ENCODE measurements at places on chromosomes 16 and 17. TPM values are rescaled to one million over a fixed set of nuclear protein-coding genes. Genes with fewer than 3 reads are reported as not detected.
A peak's percentile ranks its signal among the peaks of the same experiment; 100 is the strongest.

DNA sequence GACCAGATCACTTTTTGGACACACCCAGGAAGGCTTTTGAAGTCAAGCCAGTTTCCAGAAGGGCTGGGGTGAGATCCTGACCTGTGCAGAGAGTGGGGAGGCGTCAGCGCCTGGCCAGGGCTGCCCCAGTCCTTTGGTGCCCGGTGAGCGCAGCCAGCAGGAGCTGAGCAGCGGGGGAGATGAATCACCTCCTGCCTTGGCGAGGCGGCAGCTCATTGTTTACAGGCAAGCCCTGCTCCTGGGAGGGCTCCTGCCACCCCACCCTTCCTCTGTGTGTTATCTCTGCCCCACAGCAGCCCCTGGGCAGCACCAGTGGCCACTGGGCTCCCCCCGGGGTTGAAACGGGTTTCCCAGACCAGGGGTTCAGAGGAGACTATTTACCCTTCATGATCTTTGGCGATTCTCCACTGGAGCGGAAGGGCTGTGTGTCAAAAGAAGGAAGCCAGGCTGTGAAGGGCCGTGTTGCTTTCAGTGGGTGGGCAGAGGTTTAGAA lies 14.1 kb upstream of the ITGB4 start:
- H3K4me1 ChIP-seq: no peaks in the 10 kb centered on the region
- H3K27ac ChIP-seq: no peak overlapping the region
- peaks cover 14% of the 10 kb centered on the region for H3K36me3 ChIP-seq
- DNase-seq: no peak
- peaks cover 1% of the 10 kb centered on the region for H3K27me3 ChIP-seq

Gene MT1A
- not detected for total RNA-seq

DNA sequence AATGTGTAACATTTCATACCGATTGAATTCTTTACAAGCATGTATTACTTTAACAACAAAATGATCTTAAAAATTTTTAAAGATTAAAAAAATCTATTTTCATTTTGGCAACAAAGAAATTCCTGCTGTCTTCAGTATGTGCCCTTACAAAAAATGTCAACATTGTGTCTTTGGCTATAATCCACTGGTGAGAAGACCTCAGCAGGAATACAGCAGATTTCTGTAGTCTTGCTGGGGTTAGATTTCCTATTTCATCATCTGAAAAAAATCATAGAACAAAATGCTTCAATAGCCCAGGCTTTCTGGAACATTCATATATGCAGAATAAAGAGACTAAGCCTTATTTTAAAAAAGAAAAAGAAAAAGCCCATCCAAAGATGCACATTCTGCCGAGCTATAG lies 129.1 kb upstream of the CA10 start:
- no peaks in the 10 kb centered on the region for H3K4me1 ChIP-seq
- no peak for DNase-seq
- no peak overlapping the region for H3K27ac ChIP-seq

DNA sequence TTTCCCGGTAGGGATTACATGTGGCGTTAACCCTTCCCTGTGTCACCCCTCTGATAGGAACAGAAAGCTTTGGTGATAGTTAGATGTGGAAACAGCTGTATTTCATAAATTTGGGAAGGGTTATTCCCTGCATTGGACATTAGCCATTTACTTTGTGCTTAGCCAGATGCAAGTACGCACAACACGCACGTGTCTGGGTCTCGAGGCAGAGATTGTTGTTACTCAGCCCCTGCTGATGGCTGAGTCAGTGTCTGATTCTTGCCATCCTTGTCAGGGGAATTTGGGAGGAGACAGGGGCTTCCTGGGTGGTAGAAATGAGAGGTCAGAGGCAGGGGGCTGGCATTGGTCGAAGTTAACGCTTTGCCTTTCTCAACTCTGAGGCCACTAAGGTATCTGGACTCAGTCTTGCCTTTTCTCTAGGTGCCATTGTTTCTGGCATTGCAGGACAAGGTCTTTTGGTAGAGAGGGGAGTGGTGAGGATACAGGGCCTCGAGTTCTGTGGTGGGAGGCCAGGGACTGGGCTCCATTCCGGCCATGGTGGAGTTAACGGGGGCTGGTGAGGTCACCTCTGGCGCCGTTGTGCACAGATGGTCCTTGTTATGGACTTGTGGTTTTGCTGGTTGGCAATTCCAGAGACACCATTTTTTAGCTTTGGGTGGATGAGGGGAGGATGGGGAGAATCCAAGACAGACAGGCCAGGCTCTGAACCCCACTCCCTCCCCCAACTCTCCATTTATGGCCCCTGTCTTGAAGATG lies 8.2 kb downstream of the MMP2 start:
- no peak for DNase-seq
- H3K36me3 ChIP-seq: peaks cover 28% of the 10 kb centered on the region
- H3K4me3 ChIP-seq: no peak overlapping the region
- no peak overlapping the region for H3K27ac ChIP-seq

DNA sequence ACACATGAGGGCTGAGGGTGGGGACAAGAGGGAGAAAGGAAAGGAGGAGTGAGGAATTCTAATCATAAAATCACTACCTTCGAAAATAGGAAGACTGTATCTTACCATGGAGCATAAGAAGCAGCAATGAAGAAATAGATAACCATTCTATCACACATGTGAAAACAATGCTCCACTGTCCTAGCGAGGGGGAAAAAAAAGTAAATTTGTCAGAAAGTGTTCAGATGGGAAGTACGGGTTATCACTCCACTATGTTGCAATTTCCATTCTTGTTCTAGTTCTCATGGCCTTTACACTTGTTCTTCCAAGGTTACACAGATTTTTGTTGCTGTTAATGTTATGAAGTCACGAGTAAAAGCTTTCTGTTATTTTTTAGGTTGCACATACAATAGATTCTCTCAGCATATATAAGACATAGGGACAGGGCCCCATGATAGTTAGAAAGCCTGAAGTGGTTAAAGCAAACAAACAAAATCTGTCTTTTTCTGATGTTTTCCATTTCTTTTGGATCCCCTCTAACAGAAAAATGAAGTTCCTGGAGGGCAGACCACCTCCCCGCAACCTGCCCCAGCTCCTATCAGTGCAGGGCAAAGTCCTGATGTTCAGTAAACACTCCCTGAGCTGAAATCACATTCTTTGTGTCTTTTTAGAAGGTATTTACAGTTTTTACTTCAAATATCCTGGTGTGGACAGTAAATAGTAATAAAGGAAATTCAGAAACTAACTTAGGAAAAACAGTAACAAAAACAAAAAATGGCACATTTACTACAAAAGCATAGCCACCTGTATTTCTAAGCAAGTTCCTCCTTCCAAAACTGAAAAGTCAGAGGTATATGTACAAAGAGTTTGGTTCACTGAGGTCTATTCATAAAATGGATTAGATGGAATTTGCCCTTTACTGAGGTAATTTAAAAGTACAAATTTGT lies 13.7 kb downstream of the MMD start:
- no peak overlapping the region for H3K4me3 ChIP-seq
- H3K4me1 ChIP-seq: no peaks in the 10 kb centered on the region
- H3K27ac ChIP-seq: no peak overlapping the region
- H3K36me3 ChIP-seq: peaks cover 37% of the 10 kb centered on the region
- DNase-seq: no peak
- H3K27me3 ChIP-seq: no peaks in the 10 kb centered on the region

Gene MFAP4
- 2.6 TPM for total RNA-seq

GRCh38 chr17:31148205-31148604 lies 53.4 kb downstream of the NF1 start:
- H3K4me1 ChIP-seq: peaks cover 13% of the 10 kb centered on the region
- H3K4me3 ChIP-seq: no peak overlapping the region
- no peak overlapping the region for H3K27ac ChIP-seq
- no peak for DNase-seq

- peaks cover 62% of the 10 kb centered on the region for H3K4me1 ChIP-seq
- peak overlapping the region; percentile 71 for H3K4me3 ChIP-seq
- H3K27ac ChIP-seq: peak overlapping the region; percentile 82
- peaks cover 10% of the 10 kb centered on the region for H3K36me3 ChIP-seq
These were observed 398.2 kb downstream of the SOX9 start for GRCh38 chr17:72518753-72519597.

Gene SEPTIN12
- not detected for total RNA-seq

GRCh38 chr16:19505600-19506303 lies 16.1 kb downstream of the GDE1 start:
- peak overlapping the region; percentile 75 for H3K27ac ChIP-seq
- DNase-seq: no peak
- H3K36me3 ChIP-seq: peaks cover 35% of the 10 kb centered on the region
- peaks cover 6% of the 10 kb centered on the region for H3K4me1 ChIP-seq
- no peak overlapping the region for H3K4me3 ChIP-seq

DNA sequence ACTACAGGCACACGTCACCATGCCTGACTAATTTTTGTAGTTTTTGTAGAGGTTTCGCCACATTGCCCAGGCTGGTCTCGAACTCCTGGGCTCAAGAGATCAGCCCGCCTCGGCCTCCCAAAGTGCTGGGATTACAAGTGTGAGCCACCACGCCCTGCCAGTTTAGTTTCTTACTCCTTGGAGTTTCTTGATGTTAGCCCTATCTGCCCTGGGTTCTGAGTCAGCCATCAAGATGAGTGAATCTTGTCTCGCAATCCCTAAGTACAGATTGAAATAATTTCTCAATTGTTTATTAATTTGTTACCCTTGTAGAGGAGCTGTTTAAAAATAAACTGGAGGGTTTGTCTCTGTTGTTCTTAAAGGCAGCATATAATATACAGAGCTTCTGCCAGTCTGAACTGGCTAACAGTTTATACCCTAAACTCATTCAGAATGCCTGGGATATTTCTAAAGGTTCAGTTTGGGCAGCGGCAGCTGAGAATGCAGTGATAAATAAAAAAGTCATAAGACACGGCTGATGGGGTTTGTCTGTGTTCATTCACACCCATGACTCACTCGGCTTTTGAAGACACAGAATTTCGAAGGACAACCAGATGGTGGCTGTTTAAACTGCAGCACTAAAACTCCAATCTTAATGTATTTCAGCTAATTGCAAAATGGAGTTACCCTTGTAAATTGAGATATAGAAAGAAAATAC lies 39.6 kb downstream of the GPRC5B start:
- H3K27me3 ChIP-seq: no peaks in the 10 kb centered on the region
- H3K27ac ChIP-seq: no peak overlapping the region
- no peak for DNase-seq
- H3K4me3 ChIP-seq: no peak overlapping the region

Gene CTRB2
- total RNA-seq: not detected

GRCh38 chr16:23362460-23363317 lies 60.6 kb downstream of the SCNN1B start:
- no peaks in the 10 kb centered on the region for H3K36me3 ChIP-seq
- no peak overlapping the region for H3K27ac ChIP-seq
- H3K4me3 ChIP-seq: no peak overlapping the region
- no peak for DNase-seq

Gene TMC8
- 0.85 TPM for total RNA-seq

- H3K4me3 ChIP-seq: peak overlapping the region; percentile 87
- no peak for DNase-seq
- peaks cover 11% of the 10 kb centered on the region for H3K36me3 ChIP-seq
- H3K27me3 ChIP-seq: peaks cover 20% of the 10 kb centered on the region
- H3K27ac ChIP-seq: peak overlapping the region; percentile 70
These were observed 533 bp downstream of the RASD1 start for GRCh38 chr17:17495536-17496188.

Gene FOXJ1
- total RNA-seq: 18.2 TPM

Gene FAM83G
- 8.3 TPM for total RNA-seq

- H3K27ac ChIP-seq: no peak overlapping the region
- H3K36me3 ChIP-seq: peaks cover 23% of the 10 kb centered on the region
- H3K4me1 ChIP-seq: peaks cover 6% of the 10 kb centered on the region
- no peak for DNase-seq
- H3K27me3 ChIP-seq: no peaks in the 10 kb centered on the region
These were observed 31.5 kb downstream of the ANKFY1 start for GRCh38 chr17:4232168-4232813.
